Stimulated activated CD4-positive, alpha-beta T cell treated with anti-CD3 and anti-CD28 coated beads, Interleukin-1b, Interleukin-23, amount 100 ng/mL, for 48 hours (primary cell): ENCODE measurements at places on chromosomes 2 and 18.

DNA sequence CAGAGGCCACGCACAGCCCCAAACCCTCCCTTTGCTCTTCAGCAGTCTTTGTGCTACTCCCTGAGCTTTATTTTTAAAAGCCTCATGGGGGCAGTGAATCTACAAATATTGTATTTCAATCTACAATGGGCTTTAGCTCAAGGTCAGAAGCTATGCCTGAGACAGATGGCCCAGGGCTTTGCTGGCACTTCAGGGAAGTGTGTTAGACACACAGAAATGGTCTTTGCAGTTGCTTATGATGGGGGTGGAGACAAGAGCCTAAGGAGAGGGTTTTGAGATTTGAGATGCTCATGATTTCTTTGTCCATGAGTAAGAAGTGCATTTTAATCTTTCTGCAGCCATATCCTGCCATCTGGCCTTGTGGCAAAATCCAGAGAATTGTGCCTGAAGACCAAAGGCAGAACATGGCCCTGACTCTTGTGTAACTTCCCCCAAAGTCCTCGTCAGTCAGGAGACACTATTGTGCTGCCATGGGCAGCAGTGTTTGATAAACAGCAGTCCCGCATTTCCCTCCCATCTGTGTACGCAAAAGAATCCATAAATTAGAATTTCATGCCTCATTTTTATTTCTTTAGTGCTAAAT lies 92.6 kb downstream of the VAPA start:
- DNase-seq: no peak

DNA sequence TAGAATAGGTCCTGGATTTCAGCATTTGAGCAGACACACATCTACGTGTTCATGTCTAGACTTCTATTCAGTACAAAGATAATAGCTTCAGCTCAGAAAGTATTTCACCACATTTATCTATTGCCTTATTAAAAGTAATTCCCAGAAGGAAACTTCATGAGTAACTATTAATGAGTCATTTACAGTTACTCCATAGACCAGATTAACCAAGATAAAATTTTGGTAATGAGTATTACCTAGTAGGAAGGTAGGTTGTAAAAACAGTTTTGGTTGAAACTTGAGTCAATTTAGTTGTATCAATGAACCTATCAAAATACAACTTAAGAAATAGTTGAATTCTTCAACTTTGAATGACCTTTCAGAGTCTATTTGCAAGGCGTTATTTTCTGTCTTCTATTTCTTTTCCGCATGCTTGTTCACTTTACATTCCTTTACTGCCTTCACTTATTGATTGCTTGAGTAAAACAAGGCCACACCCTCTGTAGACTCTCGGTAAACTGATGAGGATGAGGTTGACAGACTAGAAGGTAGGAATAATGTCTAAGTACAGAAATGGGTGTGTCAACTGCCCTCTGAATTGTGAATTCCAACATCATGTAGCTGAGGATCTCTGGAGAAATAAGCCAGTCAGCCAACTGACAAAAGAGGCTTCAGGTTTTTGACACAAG lies 1165.6 kb upstream of the ZEB2 start:
- DNase-seq: no peak

GRCh38 chr18:8224576-8224975 lies 384.7 kb upstream of the RAB12 start:
- no peak for DNase-seq

DNA sequence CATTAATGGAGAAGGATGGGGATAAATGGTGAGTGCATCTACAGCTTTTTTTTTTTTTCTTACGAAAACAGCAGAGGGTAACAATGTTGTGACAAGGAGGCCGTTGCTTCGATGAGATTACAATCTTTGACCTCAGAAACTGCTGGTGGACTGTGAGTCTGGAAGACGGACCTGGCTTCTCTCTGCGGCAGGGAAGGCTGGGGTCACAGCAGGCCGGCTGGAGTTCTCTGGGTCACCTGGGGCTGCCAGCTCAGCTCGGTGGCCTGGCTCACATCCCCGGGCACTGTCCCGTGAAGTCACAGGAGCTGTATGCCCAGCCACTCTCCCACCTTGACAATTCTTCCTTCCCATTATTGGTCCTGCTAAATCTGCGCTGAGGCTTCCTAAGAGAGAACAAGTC lies 160.8 kb downstream of the ACKR3 start:
- DNase-seq: no peak
